ENCODE measurements at places on chromosomes 2 and 18.

DNA sequence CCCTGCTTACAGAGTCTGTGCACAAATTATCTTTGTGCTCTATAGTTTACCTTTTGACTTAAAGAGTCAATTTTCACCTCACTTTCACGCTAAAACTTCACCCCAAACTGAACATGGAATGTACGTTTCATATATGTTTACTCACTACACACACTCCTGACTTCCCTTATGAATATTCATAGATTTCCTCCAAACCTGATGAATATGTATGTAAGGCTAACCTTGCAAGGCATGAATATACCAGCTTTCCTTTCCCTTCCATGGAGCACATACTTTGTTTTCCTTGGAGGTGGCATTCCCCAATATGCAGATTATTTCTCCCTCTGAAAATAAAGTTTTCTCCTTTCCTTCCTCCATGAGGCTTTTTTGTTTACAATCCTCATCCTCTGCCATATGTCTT, 48.4 kb upstream of the GPR39 start:
- no peak for DNase-seq

GRCh38 chr2:135916207-135916606, 40.0 kb upstream of the MCM6 start:
- no peak for DNase-seq

DNA sequence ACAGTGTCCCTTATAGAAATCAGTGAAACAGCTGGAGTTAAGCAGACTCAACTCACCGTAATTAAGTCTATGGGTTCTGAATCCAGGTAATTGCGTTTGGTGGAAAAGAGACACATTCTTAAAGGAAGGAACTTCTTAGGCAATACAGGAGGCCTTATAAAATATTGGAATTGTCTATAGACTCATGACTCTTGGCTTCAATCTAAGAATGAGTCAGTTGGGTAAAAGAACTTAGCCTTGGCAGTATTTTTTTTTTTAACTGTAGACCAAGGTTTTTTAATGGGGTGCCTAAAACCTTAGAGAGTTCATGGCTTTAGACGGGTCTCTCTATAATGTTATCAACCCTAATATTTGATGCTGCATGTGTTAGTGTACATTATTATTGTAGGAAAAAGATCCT, 47.6 kb downstream of the CCDC85A start:
- no peak for DNase-seq

DNA sequence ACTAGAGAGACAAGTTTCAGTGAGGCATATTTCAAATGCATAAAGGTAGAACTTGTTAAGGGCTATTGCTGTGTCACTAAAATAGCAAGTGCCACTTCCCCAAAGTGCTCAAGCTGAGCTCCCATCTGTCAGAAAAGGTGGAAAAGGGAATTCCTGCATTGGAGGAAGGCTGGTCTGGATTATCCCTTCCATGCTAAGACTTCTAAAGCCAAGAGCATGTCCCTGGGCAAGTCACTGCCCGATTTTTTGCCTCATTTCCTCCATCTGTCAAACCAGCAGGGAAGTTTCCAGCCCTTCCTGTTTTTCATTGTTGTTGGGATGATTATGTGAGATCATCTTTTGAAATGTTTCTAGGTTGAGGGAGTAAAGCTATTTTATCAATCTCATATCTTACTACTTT, 175.5 kb downstream of the SETBP1 start:
- DNase-seq = no peak

- no peak for DNase-seq
Observed at GRCh38 chr2:64137567-64137966, 6.7 kb downstream of the PELI1 start.

- no peak for DNase-seq
Observed at GRCh38 chr18:38664929-38665328, 1099.3 kb upstream of the CELF4 start.

Measured in AG09309 (cell line).